ENCODE measurements at places on chromosomes 12 and 14.

- no peak for DNase-seq
Measured at GRCh38 chr12:65335981-65336380, 57.5 kb downstream of the MSRB3 start.

GRCh38 chr12:78888568-78888967 lies 24.0 kb downstream of the SYT1 start:
- no peak for DNase-seq

DNA sequence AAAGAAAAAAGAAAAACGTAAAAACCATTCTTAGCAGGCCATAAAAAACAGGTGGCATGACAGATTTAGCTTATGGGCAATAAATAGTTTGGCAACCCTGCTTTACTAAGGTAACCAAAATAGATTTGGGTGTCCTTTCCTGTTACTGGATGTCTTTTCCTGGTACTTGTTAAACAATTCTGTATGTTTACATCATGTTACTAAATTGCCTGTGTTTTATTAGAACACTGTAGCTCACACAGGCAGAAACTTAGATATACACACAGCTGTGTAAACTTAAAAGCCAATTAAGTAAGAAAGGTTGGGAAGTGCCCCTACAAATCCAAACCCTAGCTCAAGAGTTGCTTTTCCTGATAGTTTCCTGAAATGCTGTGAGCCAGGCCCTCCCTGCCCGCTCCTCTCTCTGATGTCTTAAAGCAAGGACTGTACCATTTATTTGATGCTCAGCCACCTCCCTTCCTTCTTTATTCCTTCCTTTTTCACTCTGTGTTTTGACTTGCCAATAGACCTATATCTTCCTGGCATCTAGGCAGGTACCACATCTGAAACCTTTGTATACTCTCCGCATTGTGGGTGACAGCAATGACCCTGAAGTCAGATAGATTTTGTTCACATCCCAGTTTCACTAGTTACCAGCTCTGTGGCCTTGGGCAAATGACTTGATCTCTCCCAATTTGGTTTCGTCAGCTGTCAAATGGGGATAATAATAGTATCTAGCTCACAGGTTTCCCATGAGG lies 3.7 kb upstream of the CAMKK2 start:
- DNase-seq: peak; percentile 87

DNA sequence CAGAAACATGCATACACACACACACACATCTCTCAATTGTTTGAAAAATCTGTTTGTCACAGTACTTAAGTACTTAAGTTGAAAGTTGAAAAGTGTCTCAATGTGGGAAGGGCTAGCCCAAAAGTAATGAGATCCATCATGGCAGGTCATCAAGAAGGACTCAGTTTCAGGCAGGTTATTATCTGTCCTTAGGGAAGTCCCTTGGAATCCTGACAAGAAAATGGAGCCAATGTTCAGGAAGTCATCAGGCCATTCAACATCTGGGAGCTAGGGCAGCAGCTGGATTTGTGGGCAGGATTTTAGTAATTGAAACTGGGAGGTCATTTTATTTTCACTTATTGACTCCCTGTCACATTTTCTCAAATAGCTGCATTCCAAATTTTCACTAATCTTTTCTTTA lies 56.0 kb downstream of the MSRB3 start:
- DNase-seq: no peak

DNA sequence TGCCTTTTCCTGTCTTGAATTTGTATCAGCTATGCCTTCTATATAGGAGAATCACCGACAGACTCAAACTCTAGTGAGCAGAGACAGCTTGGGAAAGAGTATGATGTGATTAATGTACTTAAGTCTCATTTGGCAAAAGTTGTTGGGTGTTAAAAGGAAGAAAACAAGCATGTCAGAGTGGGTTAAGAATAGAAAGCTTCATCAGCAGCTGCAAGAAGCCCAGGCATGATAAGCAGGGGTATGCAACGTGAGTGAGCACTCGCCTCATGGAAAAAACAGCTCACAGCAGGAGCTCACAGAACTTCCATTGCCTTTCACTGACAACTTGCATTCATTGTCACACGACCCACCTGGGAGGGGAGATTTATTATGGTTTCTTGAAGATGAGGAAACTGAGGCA lies 35.9 kb upstream of the WNK1 start:
- no peak for DNase-seq

GRCh38 chr14:63777024-63777423 lies 49.2 kb upstream of the SGPP1 start:
- DNase-seq: no peak

- no peak for DNase-seq
Measured at GRCh38 chr12:6047249-6048237, 76.9 kb downstream of the VWF start.

DNA sequence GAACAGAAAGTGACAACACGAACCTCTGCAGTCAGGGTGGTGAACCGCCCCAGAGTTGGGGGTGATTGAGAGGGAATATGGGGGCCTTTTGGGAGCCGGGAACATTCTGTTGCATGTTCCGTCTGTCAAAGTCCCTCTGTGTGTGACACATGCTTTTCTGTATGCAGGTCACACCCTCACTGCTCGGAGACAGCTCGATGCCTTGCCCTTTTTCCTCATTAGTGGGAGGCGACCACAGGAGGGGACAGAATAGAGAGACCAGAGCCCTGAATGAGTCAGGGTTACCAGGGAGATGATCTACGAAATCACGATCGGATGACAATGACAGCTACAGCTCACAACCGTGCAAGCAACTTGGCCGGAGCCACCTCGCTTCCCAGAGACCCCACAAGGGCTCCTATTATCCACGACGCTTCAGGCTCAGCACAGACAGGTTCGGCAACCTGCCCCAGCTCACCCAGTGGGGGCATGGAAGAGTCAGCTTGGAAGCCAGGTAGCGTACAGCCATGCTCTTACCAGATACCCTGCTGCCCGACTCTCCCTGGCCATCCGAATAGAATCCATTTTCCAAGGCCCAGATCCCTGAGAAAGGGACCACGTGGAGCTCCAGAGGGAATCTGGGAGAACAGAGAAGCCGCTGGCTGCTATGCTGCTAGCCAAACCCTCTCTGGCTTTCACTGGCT lies 38.8 kb downstream of the TESC start:
- no peak for DNase-seq

DNA sequence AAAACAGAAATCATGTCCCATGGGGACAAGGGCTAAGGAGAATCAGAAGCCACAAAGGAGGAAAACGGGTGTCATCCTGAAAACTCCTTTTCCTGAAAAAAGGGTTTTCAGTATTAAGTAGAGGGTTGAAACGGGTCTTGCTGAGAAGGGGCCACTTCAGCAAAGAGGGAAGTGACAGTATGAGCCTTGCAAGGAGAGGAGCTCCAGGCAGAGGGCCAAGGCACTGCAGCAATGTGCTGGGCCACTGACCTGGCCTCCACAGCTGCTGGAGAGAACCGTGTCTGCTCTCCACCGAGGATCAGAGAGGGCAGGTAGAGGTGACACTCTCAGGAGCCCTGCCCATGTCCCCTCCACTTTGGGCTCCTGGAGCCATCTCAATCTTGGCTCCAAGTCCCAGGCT lies 103.3 kb downstream of the NCOR2 start:
- DNase-seq: no peak

GRCh38 chr12:6424866-6425265 lies 19.9 kb upstream of the CD27 start:
- no peak for DNase-seq

DNA sequence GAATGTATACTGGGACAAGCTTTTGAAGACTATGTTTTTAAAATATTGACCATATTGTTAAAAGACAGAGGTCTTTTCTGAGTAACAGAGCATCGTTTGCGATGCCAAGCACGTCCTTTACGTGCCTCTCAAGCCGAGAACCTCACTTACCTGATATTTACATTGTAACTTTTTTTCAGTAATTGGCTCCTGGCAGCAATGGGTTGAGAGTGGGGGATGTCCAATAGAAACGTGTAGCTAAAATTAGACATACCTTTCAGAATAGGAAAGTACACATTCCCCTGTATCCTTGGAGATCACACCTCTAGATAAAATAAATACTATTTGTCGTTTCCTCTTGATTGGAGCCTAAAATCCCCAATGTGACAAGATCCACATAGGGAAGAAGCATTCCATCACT lies 222.2 kb upstream of the RGS6 start:
- peak; percentile 59 for DNase-seq

GRCh38 chr12:119373666-119374065 lies 39.1 kb downstream of the CCDC60 start:
- DNase-seq: no peak

GRCh38 chr14:28303248-28303647 lies 463.3 kb upstream of the FOXG1 start:
- DNase-seq: no peak

- DNase-seq: peak; percentile 97
Measured at GRCh38 chr12:38316391-38317129, at the start of gene ALG10B. ALG10B (plus strand) TSS chr12:38316774; CDS start chr12:38316894, 120 bp downstream.

DNA sequence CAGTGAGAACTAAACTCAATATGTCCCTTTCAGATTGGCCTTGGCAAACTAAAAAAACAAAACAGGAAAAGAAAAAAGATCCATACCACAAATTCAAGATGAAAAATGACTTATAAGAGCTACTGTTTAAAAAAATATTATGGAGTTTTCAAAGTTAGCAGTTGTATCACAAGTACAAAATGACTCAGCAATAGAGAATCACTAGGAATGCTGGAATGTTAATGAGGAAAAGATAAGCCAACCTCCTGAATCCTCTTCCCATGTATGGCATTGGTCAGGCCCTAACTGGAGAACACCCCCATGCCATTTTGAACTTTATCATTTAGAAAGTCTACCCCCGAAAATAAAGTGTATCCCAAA lies 62.2 kb downstream of the PPP1R36 start:
- DNase-seq: no peak

- no peak for DNase-seq
Measured at GRCh38 chr14:62409169-62409568, 636.1 kb downstream of the KCNH5 start.

- DNase-seq: no peak
Measured at GRCh38 chr12:112148031-112148513, 22.7 kb downstream of the TRAFD1 start.

DNA sequence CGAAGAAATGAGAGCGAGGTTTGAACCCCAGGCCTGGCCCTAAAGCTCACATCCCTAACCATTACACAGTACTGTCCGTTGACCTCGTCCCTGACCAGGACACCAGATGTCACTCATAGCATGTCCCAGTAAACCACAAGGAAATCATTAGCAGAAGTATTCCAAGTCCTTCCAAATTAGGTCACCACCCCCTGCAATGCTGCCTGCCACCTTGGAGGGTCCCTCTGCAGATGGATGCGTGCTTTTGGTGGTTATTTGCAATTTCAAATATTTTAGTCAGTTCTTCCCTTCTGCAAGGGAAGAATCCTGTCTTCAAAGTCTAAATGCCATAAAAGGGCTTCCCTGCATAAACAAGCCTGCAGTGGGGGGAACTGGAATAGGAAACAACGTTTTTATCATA lies 71.3 kb downstream of the CLMN start:
- no peak for DNase-seq

GRCh38 chr12:19411234-19412204 lies 27.8 kb upstream of the AEBP2 start:
- DNase-seq: no peak

DNA sequence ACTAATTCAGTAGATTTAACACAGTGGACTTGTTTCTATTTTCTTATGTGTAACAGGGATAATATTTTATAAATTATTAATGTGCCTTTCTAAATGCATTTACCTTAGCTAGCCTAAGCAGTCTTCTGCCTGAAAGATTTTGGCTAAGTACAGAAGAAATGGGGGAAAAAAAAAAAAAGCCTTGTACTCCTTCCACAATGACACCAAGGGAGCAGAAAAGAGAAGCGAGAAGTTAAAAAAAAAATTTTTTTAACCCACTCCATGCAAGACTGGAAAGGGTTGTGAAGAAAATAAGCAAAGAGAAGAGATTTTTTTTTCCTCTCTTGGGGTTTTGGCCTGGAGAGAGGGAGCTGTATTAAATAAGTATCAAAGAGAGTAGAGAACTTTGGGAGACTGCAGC lies 28.7 kb downstream of the NELL2 start:
- DNase-seq: no peak

GRCh38 chr12:49588281-49588680 lies 17.2 kb downstream of the FAM186B start:
- DNase-seq: no peak

GRCh38 chr14:96267916-96268315 lies 11.9 kb downstream of the BDKRB1 start:
- no peak for DNase-seq

DNA sequence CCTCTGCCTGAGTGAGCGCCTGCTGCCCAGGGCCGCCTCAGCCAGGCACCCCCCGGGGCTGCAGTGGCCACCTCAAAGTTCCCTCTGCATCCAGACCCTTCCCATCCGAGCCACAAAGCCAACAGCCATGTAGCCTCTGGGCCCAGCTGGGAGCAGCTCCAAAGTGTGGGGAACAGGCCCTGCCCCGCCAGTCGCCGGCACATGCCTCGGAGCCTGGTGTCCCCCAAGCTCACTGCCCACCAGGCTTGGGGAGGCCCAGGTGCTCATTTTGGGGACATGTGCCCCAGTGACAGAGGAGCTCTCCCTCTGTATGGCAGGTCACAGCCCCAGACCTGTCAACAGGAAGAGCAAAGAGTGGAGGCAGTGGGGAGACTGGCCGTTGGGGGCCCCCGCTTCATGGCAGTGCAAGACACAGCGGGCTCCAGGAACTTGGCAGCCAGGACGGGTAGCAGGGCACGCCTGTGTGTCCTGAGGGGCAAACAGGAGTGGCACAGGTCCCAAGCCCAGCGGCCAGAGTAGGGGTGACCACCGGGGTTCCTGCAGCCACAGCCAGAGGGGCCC lies 29.9 kb downstream of the JAG2 start:
- DNase-seq: no peak

GRCh38 chr12:12180136-12180535 lies 86.7 kb downstream of the LRP6 start:
- no peak for DNase-seq

GRCh38 chr14:25110106-25110505 lies 60.2 kb upstream of the STXBP6 start:
- no peak for DNase-seq

DNA sequence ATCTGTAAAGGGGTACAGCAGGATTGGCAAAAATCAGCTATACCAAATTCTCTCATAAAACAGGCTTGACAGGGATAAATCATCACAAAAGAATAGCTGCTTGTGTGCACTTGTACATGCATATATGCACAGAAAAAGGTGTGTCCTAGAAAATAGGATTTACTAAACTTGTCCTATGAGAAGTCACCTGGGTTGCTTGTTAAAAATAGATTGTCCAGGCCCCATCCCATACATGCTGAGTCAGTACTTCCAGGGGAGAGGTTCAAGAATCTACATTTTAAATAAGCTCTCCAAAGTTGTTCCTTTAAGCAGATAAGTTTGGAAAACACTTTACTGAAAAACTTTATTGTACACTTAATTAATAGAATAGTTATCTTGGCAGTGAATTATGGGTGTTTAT lies 123.1 kb downstream of the ANO6 start:
- DNase-seq: no peak

DNA sequence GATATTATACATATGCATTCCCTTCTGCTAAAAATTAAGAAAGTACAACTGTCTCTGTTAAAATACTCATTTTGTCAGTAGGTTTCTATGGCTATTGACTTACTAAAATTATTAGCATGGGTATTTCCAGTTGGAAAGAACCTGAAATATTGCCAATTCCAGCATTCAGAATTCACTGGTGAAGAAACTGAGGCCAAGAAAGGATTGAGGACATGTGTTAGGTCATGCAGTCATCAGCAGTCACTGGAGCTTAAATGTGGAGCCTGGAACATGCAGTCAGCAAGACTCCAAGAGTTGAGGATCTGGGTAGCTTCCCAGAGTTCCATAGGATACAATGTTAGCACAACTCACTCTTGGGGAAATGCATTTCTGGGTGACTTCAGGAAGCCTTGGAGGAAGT lies 1335.6 kb downstream of the AACS start:
- DNase-seq: no peak

GRCh38 chr14:102241147-102241546 lies 63.8 kb downstream of the MOK start:
- no peak for DNase-seq

- DNase-seq: no peak
Measured at GRCh38 chr14:102184316-102185035, 44.8 kb downstream of the WDR20 start.

Data from NCI-H774 (cell line).